SHP77 treated with DMSO at 0.1 percent for 48 hours (cell line): ENCODE measurements at places on chromosomes 11 and 22.

DNA sequence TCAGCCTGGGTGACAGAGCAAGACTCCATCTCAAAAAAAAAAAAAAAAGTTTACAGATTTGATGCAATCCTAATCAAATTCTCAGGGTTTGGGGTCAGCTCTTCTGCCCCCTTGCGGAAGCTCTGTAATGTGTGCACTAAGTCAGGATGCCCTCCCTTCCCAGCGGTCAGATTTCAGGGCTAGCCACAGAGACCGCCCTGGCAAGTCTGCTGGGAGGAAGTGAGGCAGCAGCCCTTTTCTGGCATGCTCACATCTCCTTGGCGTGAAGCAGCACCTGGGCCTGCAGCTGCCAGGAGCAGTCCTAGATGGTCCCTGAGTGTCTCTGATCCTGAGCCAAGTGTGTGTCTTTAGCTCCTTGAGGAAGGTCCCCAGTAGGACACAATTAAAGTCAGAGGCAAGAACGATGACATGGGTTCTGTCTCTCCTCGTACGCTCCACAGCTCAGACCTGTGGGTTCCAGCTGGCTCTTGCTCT is 10.9 kb upstream of the APOBEC3C start:
- DNase-seq: peak; percentile 74

DNA sequence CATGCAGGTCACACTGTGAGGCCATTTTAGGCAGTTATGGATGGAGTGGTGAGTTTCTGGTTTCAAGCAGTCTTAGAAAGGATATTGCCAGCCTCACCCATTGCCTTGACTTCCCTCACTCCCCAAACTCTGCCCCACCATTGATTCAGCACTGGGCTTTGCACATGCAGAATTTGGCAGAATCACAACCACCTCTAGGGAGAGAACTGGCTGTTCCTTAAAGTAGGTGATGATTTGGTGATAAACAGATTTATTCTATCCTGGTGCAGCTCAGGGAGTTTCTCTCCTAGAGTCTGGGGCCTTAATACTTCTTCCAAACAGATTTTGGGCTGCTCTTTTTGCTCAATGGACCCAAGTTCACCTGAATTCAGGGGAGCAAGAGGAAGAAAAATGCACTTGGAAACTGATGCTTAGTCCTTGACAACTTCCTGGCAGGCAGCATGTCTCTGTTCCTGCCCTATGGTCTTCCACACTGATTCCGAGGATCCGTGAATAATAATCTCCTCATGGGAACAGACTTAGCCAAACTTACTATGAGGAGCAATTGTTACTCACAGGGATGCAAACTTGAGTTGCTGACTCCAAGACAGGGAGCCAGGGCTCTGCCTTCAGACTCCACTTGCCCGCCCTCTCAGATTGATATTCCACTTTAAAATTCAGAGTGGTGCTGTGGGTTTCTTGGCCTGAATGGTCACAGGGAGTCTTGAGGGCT is 129.7 kb upstream of the PARVA start:
- DNase-seq: no peak

GRCh38 chr11:76902121-76903014 is 41.6 kb downstream of the ACER3 start:
- no peak for DNase-seq

GRCh38 chr11:93519179-93519578 is 24.0 kb downstream of the SMCO4 start:
- DNase-seq: peak; percentile 39

DNA sequence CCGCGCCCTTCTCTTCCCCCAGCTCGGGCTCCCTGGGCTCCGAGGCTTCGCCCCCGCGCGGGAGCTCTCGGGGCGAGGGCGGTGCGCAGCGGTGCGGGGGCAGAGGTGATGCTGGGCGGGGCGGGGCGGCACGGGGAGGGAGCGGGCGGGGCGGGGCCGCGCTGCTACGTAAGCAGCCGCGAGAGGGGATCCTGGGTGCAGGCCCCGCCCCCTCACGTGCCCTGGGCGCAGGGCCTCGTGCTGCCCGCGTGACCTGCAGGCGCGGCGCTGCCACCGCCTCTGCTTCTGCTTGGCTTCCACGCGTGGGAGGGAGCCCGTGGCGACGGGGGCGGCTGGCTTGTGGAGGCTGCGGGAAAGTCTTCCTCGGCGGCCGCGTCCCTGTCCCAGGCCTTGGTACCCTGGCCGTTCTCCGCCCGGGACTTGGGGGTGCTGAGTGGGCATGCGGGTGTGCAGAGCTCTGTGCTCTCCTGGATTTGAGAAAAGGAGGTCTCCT is 132.6 kb upstream of the HSD17B12 start:
- DNase-seq: no peak

- DNase-seq: no peak
Observed at GRCh38 chr11:92758241-92758780, 211.1 kb upstream of the MTNR1B start.

DNA sequence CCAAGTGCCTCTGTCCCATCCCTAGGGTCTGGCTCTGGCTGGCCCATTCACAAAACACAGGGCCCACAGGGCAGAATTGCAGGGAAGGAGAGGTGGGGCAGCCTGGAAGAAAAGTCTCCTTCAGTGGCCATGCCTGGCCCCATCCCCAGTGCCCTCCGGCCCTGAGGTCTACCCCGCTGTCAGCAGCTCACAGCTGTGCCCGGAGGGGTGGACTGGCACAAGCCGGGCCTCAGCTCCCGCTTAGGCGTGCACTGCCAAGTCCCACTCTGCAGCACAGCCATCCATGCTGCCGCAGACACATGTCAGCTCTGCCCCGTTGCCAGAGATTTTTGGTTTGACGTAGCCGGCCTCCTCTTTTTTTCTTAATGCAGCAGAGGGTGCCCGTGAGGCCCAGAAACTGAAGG is 3.9 kb upstream of the SCN2B start:
- no peak for DNase-seq

GRCh38 chr11:27451244-27451965 is 21.2 kb downstream of the LGR4 start:
- DNase-seq: no peak

GRCh38 chr11:19084661-19085315 is 24.3 kb upstream of the MRGPRX2 start:
- DNase-seq: no peak
